ENCODE measurements at places on chromosomes 1 and 21. TPM values are rescaled to one million over a fixed set of nuclear protein-coding genes. Genes with fewer than 3 reads are reported as not detected.

Gene IGFN1
- not detected for polyA plus RNA-seq

Gene ESRRG
- 0.08 TPM for polyA plus RNA-seq

Gene UMODL1
- polyA plus RNA-seq = not detected

Gene RNF220
- polyA plus RNA-seq = 48.1 TPM

Gene CHRNB2
- polyA plus RNA-seq = 0.09 TPM

Gene CR1
- 0.12 TPM for polyA plus RNA-seq

Gene MFN2
- 85.4 TPM for polyA plus RNA-seq

Gene AADACL3
- polyA plus RNA-seq = not detected

Gene ABCG1
- polyA plus RNA-seq = 3.6 TPM

Gene EDN2
- polyA plus RNA-seq = 0.32 TPM

Gene BOLA1
- polyA plus RNA-seq = 13.8 TPM

Gene GRHL3
- polyA plus RNA-seq = 20.5 TPM

Gene TNN
- polyA plus RNA-seq = not detected

Gene TPTE
- polyA plus RNA-seq = not detected

Gene F3
- polyA plus RNA-seq = 1,634 TPM

Gene AMY1A
- not detected for polyA plus RNA-seq

Gene ARHGEF16
- polyA plus RNA-seq = 6.2 TPM

Gene FLG2
- polyA plus RNA-seq = 0.15 TPM

Gene MAGI3
- polyA plus RNA-seq = 3.2 TPM

Gene AMY2A
- polyA plus RNA-seq = not detected

Gene SFN
- 2,602 TPM for polyA plus RNA-seq
